ENCODE measurements at places on chromosomes 16 and 17. TPM values are rescaled to one million over a fixed set of nuclear protein-coding genes. Genes with fewer than 3 reads are reported as not detected.
A peak's percentile ranks its signal among the peaks of the same experiment; 100 is the strongest.

Gene MT4
- not detected for total RNA-seq

GRCh38 chr17:17626840-17627239 lies 35.3 kb upstream of the PEMT start:
- no peaks in the 10 kb centered on the region for H3K4me1 ChIP-seq
- DNase-seq, result no peak
- H3K36me3 ChIP-seq, result no peaks in the 10 kb centered on the region
- H3K27ac ChIP-seq, result no peak overlapping the region
- H3K27me3 ChIP-seq, result peaks cover 15% of the 10 kb centered on the region
- no peak overlapping the region for H3K4me3 ChIP-seq

GRCh38 chr17:73317513-73318426 lies 6.0 kb upstream of the CDC42EP4 start:
- peak overlapping the region; percentile 9 for H3K27ac ChIP-seq
- H3K27me3 ChIP-seq, result no peaks in the 10 kb centered on the region
- H3K4me1 ChIP-seq, result peaks cover 15% of the 10 kb centered on the region

DNA sequence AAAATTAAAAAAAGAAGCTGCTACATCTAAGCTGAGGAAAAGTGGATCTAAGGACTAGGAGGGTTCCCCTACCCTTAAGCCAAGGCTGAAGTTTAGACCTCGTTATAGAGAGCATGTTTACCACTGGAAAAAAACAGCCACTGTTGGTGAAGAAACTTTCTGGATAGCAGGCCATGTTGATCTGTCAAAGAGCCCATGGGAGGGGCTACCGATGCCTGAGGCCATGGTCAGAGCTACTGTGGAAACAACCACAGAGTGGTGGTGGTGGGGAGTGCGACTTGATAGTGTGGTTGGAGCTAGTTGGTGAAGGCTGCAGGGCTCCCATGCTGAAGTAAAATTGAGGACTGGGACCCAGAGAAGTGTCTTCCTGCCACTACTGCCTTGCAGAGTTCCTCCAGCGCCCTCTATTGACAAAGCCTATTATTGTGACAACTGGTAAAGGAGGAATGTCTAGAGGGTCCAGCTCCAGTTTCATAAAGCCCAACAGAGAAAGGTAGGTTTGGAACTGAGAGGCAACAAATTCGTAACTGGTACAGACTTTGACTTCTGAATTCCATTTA lies 12.7 kb upstream of the FAM20A start:
- no peak overlapping the region for H3K27ac ChIP-seq
- H3K4me1 ChIP-seq, result no peaks in the 10 kb centered on the region
- peak; percentile 34 for DNase-seq
- H3K4me3 ChIP-seq, result no peak overlapping the region

DNA sequence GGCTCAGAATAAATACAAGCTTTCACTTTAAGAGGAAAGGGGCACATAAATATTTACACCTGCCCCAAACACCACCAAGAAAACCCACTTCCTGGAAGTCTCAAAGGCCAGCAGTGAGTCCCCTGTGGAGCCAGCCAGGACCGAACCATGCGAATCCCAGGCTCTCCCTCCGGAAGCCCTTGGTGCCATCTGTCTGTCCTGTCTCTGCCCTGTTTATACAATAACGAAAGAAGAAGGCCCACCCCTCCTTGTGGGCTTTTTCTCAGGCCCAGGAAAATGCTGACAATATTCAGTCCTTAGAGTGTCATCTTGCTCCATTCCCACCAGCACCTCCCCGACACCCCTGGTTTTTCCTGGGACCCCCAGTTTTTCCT lies 3.6 kb upstream of the SLC6A4 start:
- no peaks in the 10 kb centered on the region for H3K36me3 ChIP-seq
- peaks cover 22% of the 10 kb centered on the region for H3K27me3 ChIP-seq
- H3K27ac ChIP-seq, result no peak overlapping the region
- no peak for DNase-seq

Gene CACNA1G
- not detected for total RNA-seq

DNA sequence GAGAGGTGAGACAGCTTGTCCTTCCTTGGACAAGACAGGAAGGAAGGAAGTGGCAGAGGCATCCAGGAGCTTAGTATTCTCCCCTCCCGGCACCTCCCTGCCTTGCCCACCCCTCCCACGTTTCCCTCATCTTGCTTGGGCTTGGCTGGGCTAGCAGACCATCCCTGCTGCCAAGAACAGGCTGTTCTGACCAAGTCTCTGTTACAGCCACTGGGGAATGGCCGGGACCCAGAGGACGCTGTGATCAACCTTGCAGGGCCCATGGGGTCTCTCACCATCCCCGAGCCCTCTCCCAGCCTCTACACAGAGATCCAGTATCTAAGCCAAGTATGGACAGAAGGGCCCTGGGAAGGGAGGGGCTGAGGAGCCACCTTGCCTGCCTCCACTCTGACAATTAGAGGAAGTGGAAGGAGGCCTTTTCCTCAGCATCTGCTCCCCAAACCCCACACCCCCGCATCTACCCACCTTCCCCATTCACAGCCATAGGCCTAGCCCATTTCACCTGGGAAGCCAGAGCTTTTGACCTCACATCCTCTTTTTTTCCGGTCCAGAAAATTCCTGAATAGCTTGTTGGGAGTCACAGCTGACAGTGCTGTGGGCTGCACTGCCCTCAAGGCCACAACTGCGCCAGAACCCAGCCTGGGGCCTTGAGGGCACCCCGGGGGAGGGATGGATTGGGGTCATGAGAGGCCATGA lies 14.1 kb downstream of the CD300LG start:
- peaks cover 20% of the 10 kb centered on the region for H3K27me3 ChIP-seq
- no peaks in the 10 kb centered on the region for H3K36me3 ChIP-seq
- no peak for DNase-seq
- no peaks in the 10 kb centered on the region for H3K4me1 ChIP-seq
- H3K4me3 ChIP-seq, result no peak overlapping the region

Gene ABCC3
- total RNA-seq, result 0.34 TPM

Gene CDK5R1
- 4.8 TPM for total RNA-seq

DNA sequence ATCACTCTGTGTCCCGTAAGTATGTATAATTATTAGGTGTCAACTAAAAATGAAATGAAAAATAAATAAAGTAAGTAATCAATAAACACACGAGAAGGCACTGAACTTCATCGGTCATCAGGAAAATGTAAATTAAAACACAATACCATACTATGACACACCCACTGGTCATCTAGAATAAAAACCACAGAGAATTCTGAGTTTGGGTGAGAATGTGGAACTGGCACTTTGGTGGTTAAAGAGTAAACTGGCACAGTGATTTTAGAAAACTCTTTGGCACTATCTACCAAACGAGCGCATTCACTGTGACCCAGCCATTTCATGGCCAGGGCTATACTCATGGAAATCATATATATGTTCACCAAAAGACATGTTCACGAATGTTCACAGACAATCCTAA lies 98.2 kb downstream of the HS3ST3A1 start:
- no peak for DNase-seq
- no peaks in the 10 kb centered on the region for H3K36me3 ChIP-seq
- no peaks in the 10 kb centered on the region for H3K27me3 ChIP-seq
- no peak overlapping the region for H3K27ac ChIP-seq
- H3K4me1 ChIP-seq, result peaks cover 10% of the 10 kb centered on the region

Data from K562 (cell line).